Activated CD8-positive, alpha-beta memory T cell treated with anti-CD3 and anti-CD28 coated beads for 1 hour (primary cell): ENCODE measurements at places on chromosomes 4 and X.

- no peak for DNase-seq
Measured at GRCh38 chrX:70470850-70471289, 26.2 kb downstream of the DLG3 start.

GRCh38 chr4:138438608-138439007 lies 196.5 kb upstream of the SLC7A11 start:
- DNase-seq, result no peak

- DNase-seq, result no peak
Measured at GRCh38 chr4:166458756-166459155, 585.7 kb downstream of the TLL1 start.

DNA sequence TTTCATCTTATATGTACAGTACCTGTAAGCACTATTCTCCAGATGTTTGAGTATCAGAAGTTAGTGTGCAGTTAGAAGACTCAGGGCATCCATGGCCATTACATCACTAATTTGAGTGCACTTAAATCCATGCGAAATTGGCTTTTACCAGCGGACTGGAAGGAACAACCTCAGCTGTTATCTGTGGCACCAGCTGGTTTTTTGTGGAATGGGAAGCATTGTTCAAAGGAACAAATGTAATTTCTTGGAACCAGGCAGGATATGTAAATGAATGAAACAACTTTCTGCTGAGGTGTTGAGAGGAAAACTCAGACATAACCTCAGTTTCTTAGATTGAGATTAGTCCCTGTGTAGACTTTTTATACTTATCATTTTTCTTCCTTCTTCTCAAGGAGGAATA lies 60.2 kb downstream of the PDGFRA start:
- DNase-seq, result no peak

DNA sequence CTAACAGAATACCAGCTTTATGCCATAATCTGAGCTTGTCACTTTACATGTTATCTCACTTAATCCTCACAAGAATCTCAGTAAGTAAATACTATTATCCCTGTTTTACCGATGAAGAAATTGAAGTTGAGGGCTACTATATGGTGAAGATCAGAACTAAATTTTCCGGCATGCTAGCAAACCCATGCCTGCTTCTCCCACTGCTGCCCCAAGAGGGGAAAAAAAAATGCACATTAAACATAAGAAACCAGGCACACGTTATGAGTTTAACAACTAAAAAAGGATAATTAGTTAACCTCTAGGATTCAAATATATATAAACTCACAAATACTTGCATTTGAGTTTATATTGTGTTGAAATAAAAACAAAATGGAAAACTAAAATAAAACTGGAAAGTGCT lies 10.8 kb downstream of the SLC10A7 start:
- DNase-seq, result no peak

DNA sequence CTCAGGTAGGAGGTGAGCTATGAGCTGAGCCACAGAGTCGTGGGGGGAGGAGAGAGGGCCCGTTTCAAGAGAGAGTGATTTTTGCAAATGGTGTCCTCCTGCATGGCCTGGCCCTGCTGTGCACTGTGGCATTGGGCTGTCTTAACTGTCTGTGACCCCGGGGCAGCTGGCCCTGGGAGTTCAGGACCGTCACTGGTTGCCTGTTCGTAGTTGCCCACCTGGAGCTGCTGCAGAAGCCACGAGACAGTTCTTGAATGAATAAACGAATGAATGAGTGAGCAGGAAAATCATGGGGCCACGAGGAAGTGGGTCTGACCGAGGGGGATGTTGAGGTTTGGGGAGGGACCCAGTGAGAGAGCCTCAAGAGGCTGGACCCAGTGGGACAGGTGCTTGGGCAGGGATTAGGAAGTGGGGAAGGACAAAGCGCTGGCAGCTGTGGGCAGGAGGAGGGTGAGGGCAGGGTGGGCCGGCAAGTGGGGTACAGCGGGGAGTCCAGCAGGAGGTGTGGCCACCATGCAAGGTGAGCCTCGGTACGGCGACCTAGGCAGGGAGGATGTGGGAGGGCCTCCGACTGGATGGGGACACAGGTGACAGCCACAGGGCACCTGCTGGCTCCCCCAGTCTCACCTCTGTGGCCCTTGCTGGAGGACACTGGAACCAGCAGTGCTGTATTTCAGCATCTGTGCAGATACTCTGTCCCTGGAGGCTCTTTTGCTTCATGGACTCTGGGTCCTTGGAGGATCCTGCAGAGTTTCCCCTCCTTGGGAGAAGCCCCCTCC lies 10.2 kb downstream of the RGS12 start:
- no peak for DNase-seq

DNA sequence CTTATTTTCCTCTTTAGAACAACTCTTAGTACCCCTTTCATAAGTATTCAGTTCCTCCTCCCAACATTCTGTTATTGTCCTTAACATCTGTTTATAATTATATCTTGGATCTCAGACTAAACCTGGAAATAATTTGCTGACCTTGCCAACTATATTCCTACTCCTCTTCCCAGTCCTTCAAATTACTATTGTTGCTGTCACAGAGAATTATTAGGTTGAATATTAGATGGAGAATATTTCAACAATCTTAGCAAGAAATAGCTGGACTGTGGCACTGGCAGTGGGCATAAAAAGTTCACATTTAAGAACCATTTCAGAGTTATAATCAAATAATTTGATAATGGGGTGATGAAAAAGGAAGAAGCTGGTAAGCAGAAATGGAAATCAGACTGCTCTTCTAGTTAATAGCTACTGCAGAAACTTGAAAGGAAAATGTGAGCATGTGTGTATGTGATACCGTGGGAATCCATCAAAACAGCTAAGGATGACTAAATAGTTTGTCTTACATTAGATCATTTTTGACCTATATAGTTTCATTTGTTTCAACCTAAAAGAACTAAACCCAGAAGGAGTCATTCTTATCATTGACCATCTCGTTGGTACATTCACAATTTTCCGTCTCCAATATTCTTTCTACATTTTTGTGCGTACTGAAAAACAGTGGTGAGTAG lies 43.3 kb upstream of the PRDM8 start:
- no peak for DNase-seq

DNA sequence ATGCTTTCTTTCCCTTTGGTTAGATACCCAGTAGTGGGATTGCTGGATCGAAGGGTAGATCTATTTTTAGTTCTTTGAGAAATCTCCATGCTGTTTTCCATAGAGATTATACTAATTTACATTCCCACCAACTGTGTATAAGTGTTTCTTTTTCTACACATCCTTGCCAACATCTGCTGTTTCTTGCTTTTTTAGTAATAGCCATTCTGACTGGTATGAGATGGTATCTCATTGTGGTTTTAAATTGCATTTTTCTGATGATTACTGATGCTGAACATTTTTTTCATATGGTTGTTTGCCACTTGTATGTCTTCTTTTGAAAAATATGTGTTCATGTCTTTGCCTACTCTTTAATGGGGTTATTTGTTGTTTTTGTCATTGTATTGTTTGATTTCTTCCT lies 6.6 kb upstream of the AGA start:
- no peak for DNase-seq

DNA sequence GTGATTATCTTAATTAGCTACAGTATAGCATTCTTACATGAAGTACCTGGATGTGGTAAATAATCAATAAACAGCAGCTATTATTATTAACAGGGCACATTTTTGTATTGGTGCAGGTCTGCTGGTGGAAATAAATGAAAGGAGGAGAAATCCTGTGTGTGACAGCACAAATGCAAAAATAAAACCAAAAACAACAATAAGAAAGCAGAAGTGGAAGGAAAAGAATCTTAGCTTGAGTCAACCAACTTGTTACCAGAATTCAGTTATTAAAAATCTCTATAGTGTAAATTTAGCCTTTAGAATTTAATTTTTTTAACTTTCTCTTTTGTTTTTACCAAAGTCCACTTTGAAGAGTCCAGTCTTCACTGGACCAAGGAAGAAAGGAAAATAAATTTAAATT lies 63.1 kb upstream of the LSM6 start:
- DNase-seq, result no peak

DNA sequence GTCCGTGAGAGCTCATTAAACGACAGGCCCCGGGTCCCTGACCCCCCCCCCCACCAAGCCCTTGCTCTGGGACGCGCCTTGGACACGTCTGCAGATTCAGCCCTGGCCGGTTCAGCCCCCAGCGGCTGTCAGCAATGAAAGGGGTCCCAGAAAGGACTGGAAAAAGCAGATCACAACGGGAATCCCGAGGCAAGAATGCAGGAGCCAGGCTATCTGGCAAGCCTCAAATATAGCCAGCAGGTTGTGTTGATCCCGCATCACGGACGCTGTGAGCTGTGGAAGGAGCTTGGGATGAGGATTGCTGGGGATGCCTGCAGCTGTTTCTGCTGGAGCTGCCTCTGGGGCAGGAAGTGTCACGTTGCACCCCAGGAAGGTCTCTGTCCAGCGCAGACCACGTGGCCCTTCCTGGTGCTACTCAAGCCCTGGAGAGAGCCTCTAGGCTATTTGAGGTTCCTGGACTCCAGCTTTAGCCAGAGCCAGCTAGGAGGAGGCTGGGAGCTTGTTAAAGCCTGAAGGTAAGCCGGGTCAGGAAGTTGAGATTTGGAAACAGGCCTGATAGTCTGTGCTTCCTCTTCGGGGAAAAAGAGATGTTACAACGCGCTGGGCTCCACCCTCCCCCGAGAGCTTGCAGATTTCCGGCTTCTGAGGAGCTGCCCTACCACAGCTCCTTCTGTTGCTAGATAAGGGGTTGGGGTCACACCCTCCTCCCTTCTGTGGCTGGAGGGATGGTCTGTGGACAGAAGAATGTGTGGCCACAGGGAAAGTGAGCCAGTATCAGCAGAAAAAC lies 19.3 kb upstream of the CSF2RA start:
- no peak for DNase-seq

DNA sequence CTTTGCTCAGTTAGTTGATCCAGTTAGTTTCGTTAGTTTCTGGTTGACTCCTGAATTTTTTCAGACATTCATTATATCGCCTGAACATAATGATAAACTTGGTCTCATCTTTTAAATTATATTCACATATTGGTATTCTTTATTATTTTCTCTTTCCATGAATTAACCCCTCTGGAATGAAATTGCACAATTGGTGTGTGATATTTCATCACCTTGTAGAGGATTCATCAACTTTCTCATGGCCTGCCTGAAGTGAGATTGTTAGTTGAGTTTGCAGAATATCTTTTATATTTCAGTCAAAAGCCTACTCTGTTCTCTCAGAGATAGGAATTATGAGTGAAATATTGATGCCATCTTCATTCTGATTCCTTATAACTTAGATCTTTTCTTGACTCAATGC lies 1160.6 kb upstream of the AGA start:
- no peak for DNase-seq

GRCh38 chr4:70313736-70314135 lies 21.0 kb upstream of the CABS1 start:
- no peak for DNase-seq

DNA sequence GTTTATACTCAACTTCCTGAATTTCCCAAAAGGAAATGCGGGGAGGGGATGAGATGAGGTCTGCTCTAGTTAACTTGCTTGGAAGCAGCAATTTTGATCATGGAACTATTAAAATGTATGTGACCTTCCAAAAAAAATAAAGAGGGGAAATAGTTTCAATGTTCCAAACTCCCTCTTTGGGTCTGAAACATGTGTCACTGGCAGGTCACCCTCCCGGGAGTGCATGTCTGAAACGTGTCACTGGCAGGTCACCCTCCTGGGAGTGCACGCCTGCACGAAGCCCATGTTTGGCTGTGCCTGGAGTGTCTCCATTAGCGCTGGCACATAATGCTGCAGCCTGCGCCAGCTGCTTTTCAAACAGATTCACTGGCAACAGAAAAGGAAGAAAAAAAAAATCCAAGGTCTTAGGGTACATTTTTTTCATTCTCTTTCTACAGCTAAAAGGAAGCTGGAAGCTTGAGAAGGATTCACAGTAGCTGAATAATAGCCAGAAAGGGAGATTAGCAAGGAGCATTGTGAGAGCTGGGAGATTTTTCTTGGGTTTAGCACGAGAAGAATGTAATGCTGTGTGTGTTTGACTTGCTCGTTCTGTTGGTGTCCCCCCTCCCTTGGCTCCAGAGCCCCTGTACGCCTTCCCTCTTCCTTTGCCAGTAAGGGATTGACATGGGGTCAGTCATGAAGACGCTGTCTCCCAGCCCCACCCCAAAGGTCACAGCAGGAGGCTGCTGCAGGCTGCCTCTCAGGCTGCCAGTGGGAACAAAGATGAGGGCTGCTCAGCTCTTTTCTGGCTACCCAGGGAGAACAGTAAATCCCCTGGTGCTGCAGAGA lies 39.2 kb upstream of the TLR3 start:
- no peak for DNase-seq

DNA sequence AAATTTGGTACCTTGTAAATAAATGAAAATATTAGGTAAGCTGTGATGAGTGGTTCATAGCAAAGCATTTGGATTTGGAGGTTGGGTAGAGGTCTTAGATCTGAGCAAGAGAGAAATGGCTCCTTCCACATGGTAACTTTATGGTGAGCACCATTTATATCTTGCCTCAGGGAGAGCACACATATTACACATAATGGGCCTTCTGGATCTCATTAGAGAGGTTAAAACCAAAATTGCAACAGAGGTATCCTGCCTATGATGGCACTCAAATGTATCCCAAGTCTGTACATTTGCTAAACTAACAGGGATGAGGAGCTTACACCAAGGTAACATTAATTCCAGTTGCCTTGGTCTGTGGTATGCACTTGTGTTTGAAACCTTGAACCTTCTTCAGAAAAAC lies 87.1 kb upstream of the PUDP start:
- no peak for DNase-seq

DNA sequence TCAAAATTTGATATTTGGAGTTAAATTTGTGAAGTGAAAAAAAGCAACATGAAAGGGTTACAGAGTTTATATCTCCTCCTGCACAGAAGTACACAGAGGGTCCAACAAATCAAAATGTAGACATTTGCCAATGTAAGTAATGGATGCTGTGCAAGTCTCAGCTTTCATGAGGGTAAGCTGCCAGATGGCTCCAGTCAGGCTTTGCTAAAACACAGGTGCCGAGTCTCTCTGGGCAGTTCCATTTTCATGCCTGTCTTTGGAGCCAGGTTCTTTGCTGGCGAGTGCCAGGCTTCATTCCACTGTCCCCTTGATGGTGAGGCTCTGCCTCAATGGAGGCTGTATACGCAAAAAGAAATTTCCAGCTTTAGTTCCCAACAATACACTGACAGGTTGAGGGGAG lies 27.9 kb downstream of the SLC4A4 start:
- DNase-seq, result no peak

DNA sequence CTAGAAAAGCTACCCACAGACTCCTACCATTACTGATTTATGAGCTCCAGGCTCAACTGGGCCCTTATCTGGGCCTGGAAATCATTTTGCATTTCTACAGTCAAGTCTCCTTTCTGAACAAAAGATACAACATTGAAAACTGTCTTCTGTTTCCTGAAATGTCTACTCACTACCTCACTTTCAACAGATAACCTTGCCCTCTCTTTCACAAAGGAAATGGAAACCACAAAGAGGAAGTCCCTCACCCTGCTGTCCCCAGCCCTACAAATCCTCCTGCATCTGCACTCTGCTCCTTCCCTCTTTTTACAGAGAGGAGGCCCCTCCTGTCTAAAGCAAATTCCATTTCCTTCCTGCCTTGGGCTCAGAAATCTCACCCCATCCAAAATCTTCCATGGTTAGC lies 24.8 kb upstream of the CYBB start:
- DNase-seq, result no peak

- no peak for DNase-seq
Measured at GRCh38 chr4:85676850-85677590, 202.1 kb downstream of the ARHGAP24 start.
